LoVo (cell line): ENCODE measurements at places on chromosomes 16 and 17.

DNA sequence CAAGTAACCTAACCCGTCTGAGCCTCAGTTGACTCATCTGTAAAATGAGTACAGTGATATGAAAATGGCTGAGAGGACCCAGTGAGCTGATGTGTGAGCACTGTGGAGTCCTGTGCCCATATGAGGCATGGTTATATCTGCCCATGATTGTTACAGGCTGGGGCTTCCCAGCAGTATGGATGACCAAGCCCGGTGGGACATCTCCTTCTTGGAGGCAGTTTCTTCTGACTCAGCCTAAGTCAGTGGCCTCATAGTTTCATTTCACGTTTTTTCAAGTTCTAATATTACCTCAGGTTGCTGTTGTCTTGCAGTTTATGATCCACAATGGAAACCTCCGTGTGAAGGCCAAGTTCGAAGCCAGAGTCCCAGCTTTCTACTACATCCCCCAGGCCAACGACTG, 4.8 kb downstream of the ADAP2 start:
- DNase-seq = no peak

DNA sequence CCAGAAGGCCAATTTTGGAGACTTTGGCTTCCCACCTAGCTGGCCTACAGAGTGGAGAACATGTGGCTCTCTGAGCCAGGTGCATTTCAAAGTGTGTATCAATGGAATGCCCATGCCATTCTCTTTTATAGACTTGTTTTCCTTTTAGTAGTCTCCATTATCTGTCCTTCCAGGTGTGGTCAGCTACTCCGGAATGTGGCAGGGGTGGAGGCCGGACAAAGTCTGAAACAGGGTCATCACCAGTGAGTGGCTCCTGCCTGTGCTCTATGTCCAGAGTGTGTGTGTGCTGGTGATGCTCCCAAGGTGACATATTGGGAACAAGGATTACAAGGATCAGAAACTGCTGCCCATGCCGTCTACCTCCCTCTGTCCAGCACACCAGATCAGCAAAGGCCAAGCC, 3.8 kb upstream of the TMEM220 start:
- DNase-seq = no peak

DNA sequence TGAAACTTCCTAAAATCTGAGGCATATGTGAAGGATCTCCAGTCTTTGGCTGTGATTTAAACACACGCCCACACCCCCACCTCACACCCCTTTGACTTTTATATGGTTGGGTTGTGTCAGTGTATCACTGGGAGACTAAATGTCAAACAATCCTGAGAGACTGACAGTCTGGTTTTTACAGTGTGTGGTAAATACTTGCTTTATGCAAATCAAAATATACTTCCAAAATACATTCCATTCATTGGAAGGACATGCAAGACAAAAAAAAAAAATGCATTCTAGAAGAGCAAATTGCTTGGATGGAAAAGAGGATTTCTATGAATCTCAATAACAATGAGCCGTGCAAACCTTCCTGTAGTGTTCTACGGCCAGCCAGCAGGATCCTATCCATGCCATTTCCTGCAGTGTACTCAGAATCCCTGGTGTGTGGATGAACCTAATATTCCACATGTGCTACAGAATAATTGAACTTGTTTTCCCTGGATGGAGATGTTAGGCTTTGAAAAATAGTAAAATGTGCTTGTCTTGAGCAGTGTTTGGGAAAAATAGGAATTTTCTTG, 602.1 kb upstream of the GOT2 start:
- no peak for DNase-seq

GRCh38 chr16:30368122-30368791, 2.0 kb downstream of the TBC1D10B start:
- DNase-seq = no peak

GRCh38 chr17:76700617-76701470, 9.9 kb downstream of the MXRA7 start:
- no peak for DNase-seq
